Motor neuron (in vitro differentiated cells): ENCODE measurements at places on chromosomes 4 and X.

- ATAC-seq: no peak
Observed at GRCh38 chr4:2402941-2403340, 15.5 kb downstream of the ZFYVE28 start.

- no peak for ATAC-seq
Observed at GRCh38 chr4:7785017-7785416, 154.6 kb downstream of the AFAP1 start.

GRCh38 chr4:108685036-108685686 is 34.8 kb downstream of the OSTC start:
- no peak for ATAC-seq

DNA sequence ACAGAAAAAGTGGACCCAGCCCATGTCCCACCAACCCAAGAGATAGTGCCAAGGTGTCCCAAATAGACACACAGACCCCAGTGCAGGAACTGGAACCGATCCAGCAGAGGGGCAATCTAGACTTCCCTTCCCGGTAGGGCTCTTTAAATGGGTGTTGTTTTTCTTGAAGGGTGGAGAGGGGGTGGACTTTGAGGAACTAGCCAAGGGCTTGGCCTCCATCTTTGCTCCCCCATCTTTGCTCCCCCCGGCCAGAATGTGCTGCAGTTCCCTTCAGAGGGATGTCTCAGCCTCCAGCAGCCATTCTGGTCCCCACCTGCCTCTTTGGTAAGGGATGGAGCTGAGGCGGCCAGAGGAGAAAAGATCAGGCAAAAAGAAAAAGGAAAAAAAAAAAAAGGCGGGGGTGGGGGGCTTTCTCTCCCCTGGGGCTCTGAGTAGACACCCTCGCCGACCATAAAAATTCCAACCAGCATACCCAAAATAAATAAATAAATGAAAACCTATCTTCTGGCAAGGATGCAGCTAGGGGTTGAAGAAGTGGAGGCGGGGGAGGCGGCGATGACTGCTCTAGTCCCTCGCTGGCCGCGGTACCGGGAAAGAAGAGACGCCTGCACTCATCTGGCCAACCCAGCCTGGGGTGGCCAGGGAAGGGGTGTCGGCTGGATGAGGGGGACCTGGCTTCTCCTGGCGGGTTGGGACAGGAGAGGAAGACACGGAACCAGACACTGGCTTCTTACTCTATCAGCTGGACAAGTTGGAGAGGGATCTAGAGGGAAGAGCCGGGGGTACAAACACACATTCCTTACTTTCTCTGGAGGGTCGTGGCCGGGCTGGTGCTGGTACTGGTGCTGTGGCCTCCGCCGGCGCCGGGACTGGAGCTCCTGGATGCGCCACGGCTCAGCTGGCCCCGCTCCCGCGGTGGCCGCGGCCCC is 38.5 kb upstream of the IQSEC2 start:
- peak; percentile 46 for ATAC-seq

GRCh38 chrX:132041015-132041414 is 17.9 kb downstream of the STK26 start:
- no peak for ATAC-seq

GRCh38 chr4:186104890-186105646 is 564 bp downstream of the FAM149A start:
- ATAC-seq: peak; percentile 54

DNA sequence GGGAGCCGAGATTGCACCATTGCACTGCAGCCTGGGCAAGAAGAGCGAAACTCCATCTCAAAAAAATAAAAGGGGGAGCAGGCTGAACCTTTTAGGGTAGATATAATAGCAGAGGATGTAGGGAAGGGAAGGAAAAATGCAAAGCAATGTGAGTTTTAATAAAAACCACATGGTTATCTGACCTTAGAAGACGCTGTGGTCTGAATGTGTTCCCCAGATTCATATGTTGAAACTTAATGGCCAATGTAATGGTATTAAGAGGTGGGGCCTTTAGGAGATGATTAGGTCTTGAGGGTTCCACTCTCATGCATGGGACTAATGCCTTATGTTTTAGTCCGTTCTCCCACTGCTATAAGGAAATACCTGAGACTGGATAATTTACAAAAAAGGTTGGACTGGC is 114.1 kb upstream of the STX18 start:
- no peak for ATAC-seq

DNA sequence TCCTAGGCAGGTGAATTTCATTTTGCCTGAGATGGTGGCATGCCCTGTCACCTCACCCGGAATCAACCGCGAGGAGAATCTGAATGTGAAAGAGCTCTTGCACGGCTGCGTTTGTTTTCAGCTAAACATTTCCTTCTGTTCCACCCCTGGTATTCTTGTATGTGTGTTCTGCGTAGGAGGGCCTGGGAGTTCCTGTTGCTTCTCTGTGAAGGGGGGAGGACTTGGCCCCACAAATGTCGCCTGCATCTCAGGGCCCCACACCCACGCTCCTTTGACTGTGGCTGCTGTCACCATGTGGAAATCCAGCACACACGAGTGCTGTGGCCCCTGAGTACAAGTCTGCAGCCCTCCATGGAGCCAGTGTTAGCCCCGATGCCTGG is 45.8 kb upstream of the CLCN4 start:
- no peak for ATAC-seq

DNA sequence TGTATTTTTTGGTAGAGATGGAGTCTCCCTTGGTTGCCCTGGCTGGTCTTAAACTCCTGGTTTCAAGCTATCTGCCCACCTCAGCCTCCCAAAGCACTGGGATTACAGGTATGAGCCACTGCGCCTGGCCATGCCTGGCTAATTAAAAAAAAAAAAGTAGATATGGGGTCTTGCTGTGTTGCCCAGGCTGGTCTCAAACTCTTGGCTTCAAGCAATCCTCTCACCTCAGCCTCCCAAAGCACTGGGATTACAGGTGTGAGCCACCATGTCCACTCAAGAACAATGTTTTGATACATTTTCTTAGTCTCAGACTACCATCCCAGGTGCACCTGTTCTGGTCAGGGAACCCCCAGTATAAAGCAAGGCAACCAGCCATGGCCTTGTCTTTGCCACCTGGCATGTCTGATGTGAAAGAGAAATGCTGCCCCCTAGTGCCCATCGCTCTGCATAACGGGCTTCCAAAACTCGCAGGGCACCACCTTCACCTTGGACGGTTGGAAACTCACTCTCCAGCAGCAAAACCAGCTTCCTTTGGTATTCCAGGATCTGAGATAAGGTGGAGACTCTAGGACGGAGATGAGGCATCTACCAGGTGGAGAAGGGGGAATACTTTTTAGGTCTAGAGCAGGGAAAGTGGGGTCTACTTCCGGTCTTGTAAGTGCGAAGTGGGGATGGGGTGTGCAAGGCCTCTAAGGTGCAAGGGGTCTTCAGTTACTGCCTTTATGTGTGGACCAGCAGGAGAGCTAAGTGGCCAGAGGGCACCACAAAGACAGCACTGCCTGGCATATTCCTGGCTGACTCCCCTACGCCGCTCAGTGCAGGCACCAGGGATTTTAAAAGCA is 47.7 kb upstream of the AFAP1 start:
- peak; percentile 53 for ATAC-seq

DNA sequence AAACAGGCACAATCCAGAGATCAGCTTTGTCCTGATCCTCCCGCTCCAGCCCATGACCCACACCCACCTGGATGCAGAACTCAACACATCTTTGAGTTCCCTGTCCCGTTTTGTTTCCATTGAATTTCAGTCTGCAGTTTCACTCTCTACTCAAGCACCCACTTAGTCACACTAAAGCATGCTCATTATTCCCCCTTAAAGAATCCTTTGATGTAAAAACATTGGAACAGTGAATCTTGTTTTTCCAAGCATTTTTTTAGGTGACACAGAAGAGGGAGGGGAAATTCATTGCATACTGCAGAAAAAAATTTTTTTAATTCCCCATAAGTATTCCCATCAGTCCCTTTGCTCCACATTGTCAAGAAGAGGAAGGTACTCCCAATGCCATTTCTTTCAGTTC is 249.7 kb upstream of the TTC29 start:
- no peak for ATAC-seq

- no peak for ATAC-seq
Observed at GRCh38 chr4:115944146-115944905, 830.9 kb upstream of the NDST4 start.

GRCh38 chr4:22500831-22501714 is 14.8 kb downstream of the ADGRA3 start:
- ATAC-seq: no peak

DNA sequence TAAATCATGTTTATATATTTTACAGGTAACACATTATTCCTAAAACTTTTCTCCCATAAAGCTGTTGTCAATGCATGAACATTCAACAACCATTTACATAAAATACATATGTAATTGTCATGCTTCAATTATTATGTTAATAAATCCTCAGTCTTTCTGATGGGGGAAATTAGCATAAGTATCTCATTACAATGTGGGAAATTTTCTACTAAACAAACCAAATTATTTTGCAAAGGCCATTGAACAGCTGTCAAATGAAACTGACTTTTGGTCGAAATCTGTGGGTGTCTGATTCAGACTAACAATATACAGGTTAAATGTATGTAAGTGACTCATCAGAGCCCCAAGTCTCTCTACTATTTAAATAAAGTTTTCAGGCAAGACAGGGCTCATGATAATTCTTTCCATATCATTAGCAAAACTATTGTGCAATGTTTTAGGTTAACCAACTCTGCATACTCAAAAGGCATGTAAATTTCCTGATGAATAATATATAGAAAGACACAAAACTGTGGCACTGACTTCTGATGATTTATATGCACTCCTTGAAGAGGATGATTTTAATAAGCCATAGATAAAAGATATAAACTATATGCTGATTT is 795.3 kb upstream of the AADAT start:
- no peak for ATAC-seq

GRCh38 chr4:111562826-111563225 is 582.4 kb upstream of the FAM241A start:
- no peak for ATAC-seq

GRCh38 chr4:135032670-135033069 is 831.1 kb upstream of the PABPC4L start:
- ATAC-seq: no peak

DNA sequence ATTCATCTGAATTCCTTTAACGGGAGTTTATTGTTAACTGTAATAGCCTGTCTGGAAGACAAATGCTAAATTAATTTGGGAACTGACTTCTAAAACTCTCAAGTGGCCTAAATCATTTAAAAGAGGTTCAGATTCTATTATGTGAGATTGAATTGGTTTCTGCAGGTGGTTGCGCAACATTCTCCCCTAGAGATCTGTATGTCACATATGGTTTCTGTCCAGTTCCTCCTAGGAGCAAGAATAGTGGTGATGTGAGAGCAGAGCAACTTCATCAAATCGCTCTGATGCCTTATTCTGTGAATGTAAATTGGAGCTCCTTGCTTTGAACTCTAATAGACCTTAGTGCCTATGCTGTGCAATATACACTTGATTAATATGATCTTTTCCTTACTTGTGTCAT is 144.6 kb upstream of the GPR101 start:
- peak; percentile 54 for ATAC-seq

- no peak for ATAC-seq
Observed at GRCh38 chr4:184954482-184954881, 63.8 kb upstream of the HELT start.

- ATAC-seq: no peak
Observed at GRCh38 chr4:1323635-1324442, 23.2 kb upstream of the UVSSA start.

DNA sequence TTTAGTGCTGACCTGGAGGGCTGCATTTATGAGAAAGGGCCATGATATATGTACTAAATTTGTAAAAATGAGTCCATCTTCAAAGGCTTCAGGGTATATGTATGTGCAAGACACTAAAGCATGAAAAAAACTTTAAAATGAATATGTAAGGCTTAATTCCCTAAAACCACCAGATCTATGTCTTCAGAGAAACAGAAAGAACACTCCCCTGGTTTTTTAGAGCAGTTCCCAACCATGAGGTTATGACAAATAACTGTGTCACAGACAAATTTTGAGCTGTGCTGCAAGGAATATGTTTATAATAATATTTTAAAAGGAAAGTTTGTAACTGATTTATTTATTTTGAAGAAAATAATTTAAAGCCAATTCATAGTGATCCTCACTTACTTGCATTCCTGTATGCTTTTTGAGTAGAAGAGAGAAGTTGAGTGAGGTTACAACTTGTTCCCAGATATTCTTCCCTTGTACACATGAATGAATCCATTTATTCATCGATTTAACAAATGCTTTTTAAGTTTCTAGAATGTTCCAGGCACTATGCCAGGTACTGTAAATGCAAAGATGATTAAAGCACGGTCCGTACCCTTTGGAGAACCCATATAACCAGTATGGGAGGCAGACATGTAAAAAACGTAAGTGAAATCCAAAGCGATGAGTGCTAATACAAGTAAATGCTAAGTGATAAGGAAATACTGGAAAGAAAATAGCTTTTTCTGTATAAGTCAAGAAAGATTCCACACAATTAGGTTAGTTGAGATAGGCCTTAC is 295.2 kb upstream of the DIAPH2 start:
- peak; percentile 72 for ATAC-seq

- no peak for ATAC-seq
Observed at GRCh38 chr4:105966051-105966450, 70.8 kb downstream of the NPNT start.

DNA sequence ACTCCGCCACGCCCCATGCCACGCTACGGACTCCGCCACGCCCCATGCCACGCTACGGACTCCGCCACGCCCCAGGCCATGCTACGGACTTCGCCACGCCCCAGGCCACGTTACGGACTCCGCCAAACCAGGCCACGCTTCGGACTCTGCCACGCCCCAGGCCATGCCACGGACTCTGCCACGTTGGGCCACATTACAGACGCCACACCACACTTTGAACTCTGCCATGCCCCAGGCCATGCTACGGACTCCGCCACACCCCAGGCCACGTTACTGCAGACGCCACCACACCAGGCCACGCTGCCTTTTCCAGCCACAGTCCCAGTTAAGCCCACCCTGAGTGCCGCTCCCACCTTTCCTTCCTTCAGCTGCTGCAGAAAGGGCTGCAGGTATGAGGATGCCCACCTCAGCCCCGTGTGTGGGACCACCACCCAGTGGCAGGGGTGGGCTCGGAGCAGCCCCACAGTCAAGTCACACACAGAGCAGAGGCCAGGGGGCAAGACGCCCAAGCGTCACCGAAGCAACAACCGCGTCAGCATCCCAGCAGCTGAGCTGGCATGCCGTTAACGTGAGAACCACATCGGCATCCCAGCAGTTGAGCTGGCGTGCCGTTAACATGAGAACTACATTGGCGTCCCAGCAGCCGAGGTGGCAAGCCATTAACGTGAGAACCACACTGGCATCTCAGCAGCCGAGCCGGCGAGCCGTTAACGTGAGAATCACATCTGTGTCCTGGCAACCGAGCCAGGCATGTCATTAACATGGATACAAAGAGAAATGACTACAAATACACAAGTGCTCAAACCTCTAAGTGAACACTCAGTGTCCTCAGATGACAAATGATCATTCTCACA is 26.4 kb downstream of the GAK start:
- peak; percentile 66 for ATAC-seq

- no peak for ATAC-seq
Observed at GRCh38 chr4:187547316-187547715, 448.3 kb upstream of the ZFP42 start.
